ENCODE measurements at places on chromosomes 13 and 19. TPM values are rescaled to one million over a fixed set of nuclear protein-coding genes. Genes with fewer than 3 reads are reported as not detected.

GRCh38 chr13:37984357-37984756 lies 114.8 kb upstream of the TRPC4 start:
- no peak overlapping the region for H3K27ac ChIP-seq
- H3K27me3 ChIP-seq = no peaks in the 10 kb centered on the region
- H3K36me3 ChIP-seq = no peaks in the 10 kb centered on the region
- H3K4me3 ChIP-seq = no peak overlapping the region
- no peaks in the 10 kb centered on the region for H3K4me1 ChIP-seq
- DNase-seq = no peak

GRCh38 chr19:51116736-51117286 lies 7.9 kb upstream of the SIGLEC9 start:
- no peaks in the 10 kb centered on the region for H3K4me1 ChIP-seq
- no peak for DNase-seq
- H3K4me3 ChIP-seq = no peak overlapping the region
- H3K36me3 ChIP-seq = no peaks in the 10 kb centered on the region

DNA sequence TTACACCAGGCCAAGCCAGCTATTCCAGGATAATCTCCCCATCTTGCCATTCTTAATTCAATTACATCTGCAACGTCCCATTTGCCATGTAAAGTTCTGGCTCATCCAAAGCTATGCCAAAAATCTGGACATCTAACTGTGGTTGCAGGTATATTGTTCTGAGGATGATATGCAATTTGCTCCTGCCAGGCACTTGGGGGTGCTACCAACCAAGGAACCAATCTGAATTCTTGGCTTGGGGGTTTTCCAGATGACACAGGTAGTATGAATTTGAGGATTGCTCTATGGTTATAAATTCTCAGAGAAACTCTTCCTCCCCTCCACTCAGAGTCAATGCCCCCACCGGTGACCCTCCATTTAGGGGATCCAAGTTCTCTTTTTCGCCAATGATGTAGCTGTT lies 33.0 kb downstream of the CRYL1 start:
- no peak for DNase-seq
- no peaks in the 10 kb centered on the region for H3K36me3 ChIP-seq
- H3K4me1 ChIP-seq = no peaks in the 10 kb centered on the region
- H3K27me3 ChIP-seq = no peaks in the 10 kb centered on the region

DNA sequence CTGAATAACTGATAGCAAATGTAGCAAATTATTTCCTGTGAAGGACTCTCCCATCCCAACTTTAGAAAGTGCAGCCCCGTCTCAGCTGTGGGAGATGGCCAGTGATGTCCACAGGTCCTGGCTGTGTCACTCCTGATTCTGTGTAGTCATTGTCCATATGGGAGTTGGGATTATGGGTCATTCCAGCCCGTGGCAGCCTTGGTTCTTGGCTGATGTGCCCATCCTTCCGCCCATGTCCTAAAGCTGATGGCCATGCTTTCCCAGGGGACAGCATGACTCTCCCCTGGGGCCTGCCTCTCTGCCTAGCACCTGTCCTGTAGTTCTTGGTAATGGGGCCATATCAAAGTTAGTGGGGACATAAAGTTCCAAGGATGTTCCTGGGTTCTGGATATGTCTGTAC lies 43.9 kb upstream of the C1QTNF9 start:
- peaks cover 2% of the 10 kb centered on the region for H3K4me1 ChIP-seq
- no peaks in the 10 kb centered on the region for H3K36me3 ChIP-seq
- no peak overlapping the region for H3K27ac ChIP-seq
- no peak overlapping the region for H3K4me3 ChIP-seq

GRCh38 chr13:45333977-45334922 lies 6.7 kb downstream of the TPT1 start:
- peaks cover 11% of the 10 kb centered on the region for H3K4me1 ChIP-seq
- no peak for DNase-seq
- H3K4me3 ChIP-seq = no peak overlapping the region

GRCh38 chr13:22176968-22177520 lies 506.2 kb downstream of the FGF9 start:
- H3K4me3 ChIP-seq = no peak overlapping the region
- no peaks in the 10 kb centered on the region for H3K36me3 ChIP-seq
- no peaks in the 10 kb centered on the region for H3K27me3 ChIP-seq
- H3K4me1 ChIP-seq = no peaks in the 10 kb centered on the region

DNA sequence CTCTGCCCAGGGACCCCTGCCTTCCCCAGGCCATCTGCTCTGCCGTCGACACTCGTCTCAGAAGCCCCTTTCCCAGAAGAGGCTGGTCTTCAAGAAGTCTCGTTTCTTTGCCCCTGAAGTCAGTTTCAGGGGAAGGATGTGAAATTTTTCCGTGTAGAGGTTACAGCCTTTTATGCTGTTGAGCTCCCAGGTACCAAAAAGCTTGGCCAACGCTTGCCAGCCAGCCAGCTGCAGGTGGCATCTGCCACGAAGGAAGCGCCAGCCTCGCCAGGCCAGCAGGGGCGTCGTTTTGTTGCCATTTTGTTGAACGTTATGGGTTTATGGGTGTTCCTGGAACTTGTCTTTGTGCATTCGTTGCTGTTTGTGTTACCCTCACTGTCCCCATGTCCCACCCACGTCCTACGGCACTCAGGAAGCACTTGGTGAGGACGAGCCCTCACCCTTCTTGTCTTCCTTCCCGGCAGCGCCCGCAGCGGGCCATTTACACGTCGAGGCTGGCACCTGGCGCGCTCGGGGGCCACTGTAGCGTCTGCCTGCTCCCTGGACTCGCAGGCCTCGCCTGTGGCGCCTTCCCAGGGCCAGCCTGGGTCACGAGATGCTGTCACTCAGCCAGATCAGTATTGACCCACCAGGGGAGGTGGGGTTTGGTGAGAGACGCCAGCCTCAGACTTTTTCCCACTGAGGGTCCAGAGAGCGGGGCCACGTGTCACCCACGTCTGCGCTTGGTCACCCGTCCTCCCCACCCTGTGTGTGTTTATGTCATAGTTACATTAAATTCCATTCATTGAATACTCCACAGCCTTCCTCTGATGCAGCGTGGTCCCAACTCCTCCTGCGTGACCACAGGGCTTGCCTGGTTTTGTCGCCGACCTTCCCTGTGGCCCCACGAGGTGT lies 37.1 kb downstream of the AP1M1 start:
- H3K4me3 ChIP-seq = no peak overlapping the region
- no peak overlapping the region for H3K27ac ChIP-seq
- H3K4me1 ChIP-seq = no peaks in the 10 kb centered on the region
- H3K36me3 ChIP-seq = peaks cover 43% of the 10 kb centered on the region
- no peak for DNase-seq

DNA sequence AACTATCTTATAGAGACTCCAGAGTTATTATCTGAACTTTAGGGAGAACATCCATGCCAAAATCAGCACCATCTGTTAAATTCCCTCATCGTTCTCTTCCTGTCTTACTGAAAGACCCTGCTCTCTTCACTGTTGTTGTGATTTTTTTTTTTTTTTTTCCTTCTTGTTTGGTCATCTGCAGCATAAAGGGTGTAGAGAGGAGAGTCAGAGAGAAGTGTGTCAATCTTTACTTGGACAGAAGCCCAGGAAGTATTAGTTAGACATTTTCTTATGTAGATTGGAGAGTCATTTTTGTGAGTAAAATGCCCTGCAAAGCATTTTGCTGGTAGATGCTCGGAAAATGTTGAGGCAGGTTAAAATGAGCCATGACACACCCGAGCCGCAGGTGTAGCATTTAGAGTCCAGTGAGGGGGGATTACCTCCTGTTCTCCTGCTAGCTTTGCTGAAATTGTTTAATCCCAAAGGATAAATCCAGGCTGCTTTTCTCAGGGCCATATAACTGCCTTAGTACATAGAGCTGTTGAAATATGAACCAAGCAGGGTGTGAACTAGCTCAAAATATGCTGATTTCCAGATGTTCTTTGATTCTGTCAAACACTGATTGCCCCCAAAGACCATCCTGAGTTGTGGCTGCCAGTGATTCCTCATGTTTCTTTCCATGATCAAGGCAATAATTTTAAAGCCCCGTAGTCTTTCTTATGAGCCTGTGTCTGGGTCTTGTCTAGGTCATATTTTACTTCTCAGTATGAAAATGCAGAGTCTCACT lies 143.5 kb downstream of the DCT start:
- peaks cover 3% of the 10 kb centered on the region for H3K4me1 ChIP-seq
- H3K27ac ChIP-seq = no peak overlapping the region
- H3K36me3 ChIP-seq = no peaks in the 10 kb centered on the region
- no peaks in the 10 kb centered on the region for H3K27me3 ChIP-seq
- DNase-seq = no peak

GRCh38 chr19:30028118-30028991 lies 86.3 kb downstream of the URI1 start:
- DNase-seq = no peak
- H3K4me1 ChIP-seq = no peaks in the 10 kb centered on the region
- H3K27ac ChIP-seq = no peak overlapping the region

- H3K27ac ChIP-seq = no peak overlapping the region
- DNase-seq = no peak
- H3K36me3 ChIP-seq = no peaks in the 10 kb centered on the region
- no peak overlapping the region for H3K4me3 ChIP-seq
Observed at GRCh38 chr13:24129914-24130774, 30.4 kb upstream of the SPATA13 start.

DNA sequence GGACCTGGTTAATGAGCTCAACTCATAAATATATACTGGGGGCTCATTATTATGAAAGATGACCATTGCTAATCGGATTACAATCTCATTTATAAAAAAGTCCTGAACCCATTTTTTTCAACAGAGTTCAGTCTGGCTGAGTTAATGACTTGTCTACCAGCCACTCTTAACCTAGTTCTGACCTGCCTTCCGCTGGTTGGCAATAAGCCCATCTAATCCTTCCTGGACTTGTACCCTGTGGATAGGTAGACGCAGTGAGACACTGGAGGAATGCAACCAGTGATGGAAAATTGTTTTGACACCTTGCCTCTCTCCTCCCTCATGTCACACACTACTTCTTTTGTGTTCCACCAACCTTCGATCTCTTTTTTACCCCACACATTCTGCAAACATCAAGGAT lies 279.9 kb downstream of the FOXO1 start:
- H3K27ac ChIP-seq = no peak overlapping the region
- no peak overlapping the region for H3K4me3 ChIP-seq
- no peak for DNase-seq
- no peaks in the 10 kb centered on the region for H3K36me3 ChIP-seq
- no peaks in the 10 kb centered on the region for H3K27me3 ChIP-seq

GRCh38 chr19:4567584-4568071 lies 8.1 kb upstream of the SEMA6B start:
- H3K36me3 ChIP-seq = no peaks in the 10 kb centered on the region
- H3K4me1 ChIP-seq = no peaks in the 10 kb centered on the region
- DNase-seq = peak; percentile 58
- no peak overlapping the region for H3K27ac ChIP-seq

- no peaks in the 10 kb centered on the region for H3K36me3 ChIP-seq
- no peak for DNase-seq
- H3K4me3 ChIP-seq = no peak overlapping the region
- H3K27me3 ChIP-seq = no peaks in the 10 kb centered on the region
Observed at GRCh38 chr19:47615714-47616113, 6.8 kb downstream of the BICRA start.

- H3K27me3 ChIP-seq = no peaks in the 10 kb centered on the region
- no peak overlapping the region for H3K27ac ChIP-seq
- H3K4me3 ChIP-seq = no peak overlapping the region
- DNase-seq = peak; percentile 80
- H3K36me3 ChIP-seq = no peaks in the 10 kb centered on the region
- peaks cover 2% of the 10 kb centered on the region for H3K4me1 ChIP-seq
Observed at GRCh38 chr19:20078581-20079031, 806 bp downstream of the ZNF90 start.

GRCh38 chr13:84574851-84575250 lies 692.6 kb upstream of the SLITRK1 start:
- peak; percentile 10 for DNase-seq
- H3K4me3 ChIP-seq = no peak overlapping the region
- no peaks in the 10 kb centered on the region for H3K36me3 ChIP-seq
- no peak overlapping the region for H3K27ac ChIP-seq
- H3K4me1 ChIP-seq = no peaks in the 10 kb centered on the region

- H3K36me3 ChIP-seq = no peaks in the 10 kb centered on the region
- peak within 1 kb of the TSS; percentile 63 for H3K4me3 ChIP-seq
- H3K4me1 ChIP-seq = peaks cover 4% of the 10 kb centered on the region
- peak; percentile 86 for DNase-seq
Observed at GRCh38 chr19:18940769-18941627, at the start of gene HOMER3. Gene HOMER3 (minus strand): TSS chr19:18941217. CDS start chr19:18938982, 2,235 bp downstream.

DNA sequence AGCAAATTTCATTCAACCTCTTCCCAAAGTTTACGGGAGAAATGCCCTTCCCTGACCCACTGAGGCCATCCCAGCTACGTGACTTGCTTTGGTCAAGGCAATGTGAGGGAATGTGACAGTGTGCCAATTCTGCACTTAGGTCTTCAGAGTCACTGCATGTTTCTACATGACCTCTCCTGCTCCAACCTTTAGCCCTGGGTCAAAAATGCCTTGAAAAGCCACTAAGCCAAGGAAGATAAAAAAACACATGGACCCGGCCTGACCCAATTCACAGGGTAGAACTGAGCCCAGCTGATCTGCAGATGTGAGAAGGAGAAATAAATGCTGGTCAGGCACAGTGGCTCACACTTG lies 30.0 kb downstream of the ZNRF4 start:
- H3K4me1 ChIP-seq = no peaks in the 10 kb centered on the region
- H3K27me3 ChIP-seq = peaks cover 4% of the 10 kb centered on the region
- no peak overlapping the region for H3K27ac ChIP-seq
- DNase-seq = no peak
- no peak overlapping the region for H3K4me3 ChIP-seq

GRCh38 chr19:6963937-6964336 lies 57.3 kb downstream of the MBD3L2B start:
- no peak for DNase-seq
- H3K27ac ChIP-seq = no peak overlapping the region
- H3K36me3 ChIP-seq = no peaks in the 10 kb centered on the region
- H3K27me3 ChIP-seq = no peaks in the 10 kb centered on the region
- no peak overlapping the region for H3K4me3 ChIP-seq
- no peaks in the 10 kb centered on the region for H3K4me1 ChIP-seq

DNA sequence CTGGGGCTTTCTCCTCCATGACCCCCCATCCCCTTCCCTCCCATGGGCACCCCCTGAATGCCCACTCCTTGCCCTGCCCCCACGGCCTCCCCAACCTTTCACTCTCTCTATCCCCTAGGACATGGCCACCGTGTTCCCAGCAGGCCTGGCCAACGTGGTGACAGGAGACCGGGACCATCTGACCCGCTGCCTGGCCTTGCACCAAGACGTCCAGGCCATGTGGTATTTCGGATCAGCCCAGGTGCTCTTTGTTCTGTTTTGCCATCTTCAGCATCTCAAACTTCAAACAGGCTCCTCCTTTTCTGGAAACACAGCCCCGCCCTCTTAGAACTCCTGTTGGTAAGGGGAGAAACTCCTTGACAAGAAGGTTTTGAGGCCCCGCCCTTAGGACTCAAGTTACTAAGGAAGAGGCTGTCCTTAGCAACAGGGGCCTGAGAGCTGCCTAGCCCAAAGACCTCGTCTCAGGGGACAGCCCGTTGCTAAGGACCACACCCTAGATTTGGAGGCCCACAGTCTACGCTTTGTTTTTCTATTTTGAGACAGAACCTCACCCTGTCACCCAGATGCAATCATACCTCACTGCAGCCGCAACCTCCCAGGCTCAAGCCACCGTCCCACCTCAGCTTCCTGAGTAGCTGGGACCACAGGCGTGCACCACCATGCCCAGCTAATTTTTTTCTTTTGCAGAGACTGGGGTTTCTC lies 5.1 kb upstream of the FLT3LG start:
- H3K4me1 ChIP-seq = no peaks in the 10 kb centered on the region
- no peak overlapping the region for H3K27ac ChIP-seq
- no peak overlapping the region for H3K4me3 ChIP-seq
- DNase-seq = no peak
- H3K36me3 ChIP-seq = no peaks in the 10 kb centered on the region

The SUGT1 gene
- 39.2 TPM for total RNA-seq

The ZNF416 gene
- 4.6 TPM for total RNA-seq

The ZNF726 gene
- 4.7 TPM for total RNA-seq

The SIGLEC14 gene
- total RNA-seq = 2.7 TPM

The B3GNT3 gene
- 2.0 TPM for total RNA-seq

The CFAP97D2 gene
- 3.7 TPM for total RNA-seq

The PCDH9 gene
- total RNA-seq = 22.2 TPM
